ENCODE measurements at places on chromosomes 16 and 17.

GRCh38 chr17:61349350-61349749 is 50.3 kb upstream of the TBX2 start:
- DNase-seq, result no peak

DNA sequence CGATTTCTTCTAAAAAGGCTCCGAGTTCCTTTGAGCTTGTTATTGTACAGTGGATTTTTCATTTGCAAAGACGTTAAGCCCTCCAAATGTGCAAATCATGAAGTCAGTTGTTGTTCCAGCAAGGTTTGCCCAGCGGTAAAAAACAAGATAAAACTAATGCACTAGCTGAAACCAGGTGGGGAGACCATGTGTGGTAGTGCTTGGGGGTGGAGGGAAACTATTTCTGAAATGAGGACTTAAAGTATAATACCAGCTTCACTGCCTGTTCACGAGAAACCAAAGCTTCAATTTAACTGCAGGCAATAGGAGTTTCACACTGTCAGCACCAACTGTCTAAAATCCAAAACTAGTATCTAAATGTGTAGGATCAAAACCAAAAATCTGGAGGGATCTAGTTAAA is 22.3 kb downstream of the SMARCE1 start:
- no peak for DNase-seq

DNA sequence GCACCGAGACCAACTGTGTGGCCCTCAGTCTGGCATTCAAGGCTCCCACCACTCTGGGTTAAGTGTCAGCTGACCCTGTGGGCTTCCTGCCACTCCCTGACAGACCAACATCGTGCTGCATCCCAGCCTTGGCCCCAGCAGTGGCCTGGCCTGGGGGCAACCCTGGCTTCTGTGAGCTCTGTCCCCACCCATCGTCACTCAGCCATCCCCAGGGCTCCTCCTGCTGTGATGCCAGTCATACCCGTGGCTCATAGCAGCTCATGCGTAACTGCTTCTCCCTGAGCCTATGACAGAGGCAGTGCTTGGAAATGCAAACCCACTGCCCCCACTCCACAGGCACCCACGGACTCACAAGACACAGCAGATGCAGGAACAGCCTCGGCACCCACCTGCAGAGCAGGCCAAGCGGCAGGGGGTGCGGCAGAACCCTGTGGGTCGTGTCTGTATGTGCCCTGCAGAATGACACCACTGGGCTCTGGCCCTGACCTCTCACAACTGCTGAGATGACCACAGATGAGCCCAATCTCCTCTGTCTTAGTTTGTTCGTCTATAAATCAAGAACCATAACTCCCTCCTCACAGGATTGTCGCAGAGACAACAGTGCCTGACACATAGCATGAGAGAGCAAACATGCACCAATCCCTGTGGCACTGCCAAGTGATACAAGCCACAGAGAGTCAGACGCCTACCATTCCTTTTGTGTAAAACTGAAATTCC is 26.6 kb downstream of the PIEZO1 start:
- no peak for DNase-seq

GRCh38 chr17:62690168-62690897 is 62.9 kb downstream of the MRC2 start:
- DNase-seq, result no peak

DNA sequence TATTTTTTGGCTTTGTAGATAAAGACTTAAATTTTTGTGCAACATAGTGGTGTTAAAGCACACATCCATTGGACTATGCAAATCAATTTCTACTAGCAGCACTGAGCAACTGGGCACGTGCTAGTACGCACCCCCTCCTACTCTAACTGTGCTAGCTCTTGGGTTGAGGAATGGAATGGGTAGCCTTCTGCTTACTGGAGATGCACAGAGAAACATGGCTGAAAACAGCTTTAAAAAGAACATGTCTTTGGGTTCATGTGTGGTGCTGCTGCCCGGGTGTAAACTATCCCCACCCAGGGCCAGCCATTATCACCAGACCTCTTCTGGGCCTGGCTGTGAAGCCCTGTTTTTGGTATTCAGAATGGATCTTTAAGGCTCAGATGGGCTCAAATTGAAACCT is 7.3 kb downstream of the ESRP2 start:
- no peak for DNase-seq

- DNase-seq, result no peak
Observed at GRCh38 chr17:76438906-76439305, 14.0 kb downstream of the UBE2O start.

- no peak for DNase-seq
Observed at GRCh38 chr16:2426941-2427361, 2.3 kb upstream of the CCNF start.

DNA sequence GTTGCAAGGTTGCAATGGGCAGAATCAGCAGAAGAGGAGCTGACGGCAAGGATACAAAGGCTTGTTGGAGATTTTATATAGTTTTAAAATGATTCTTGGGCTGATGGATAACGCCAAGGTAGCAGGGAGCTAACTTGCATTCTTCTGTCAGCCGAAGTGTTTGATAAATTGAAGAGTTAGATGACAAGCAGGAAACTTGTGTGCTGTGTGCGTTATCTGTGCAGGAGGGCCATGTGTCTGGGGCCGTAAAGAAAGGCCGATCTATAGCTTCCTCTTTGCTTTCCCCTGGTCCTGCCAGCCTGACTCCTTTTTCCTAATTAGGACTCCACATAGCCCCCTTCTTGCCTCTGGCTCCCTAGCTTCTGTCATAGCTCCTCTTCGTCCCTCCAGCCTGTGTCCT is 6.7 kb upstream of the WWOX start:
- no peak for DNase-seq

GRCh38 chr16:14172200-14172809 is 101.2 kb downstream of the MRTFB start:
- DNase-seq, result no peak

DNA sequence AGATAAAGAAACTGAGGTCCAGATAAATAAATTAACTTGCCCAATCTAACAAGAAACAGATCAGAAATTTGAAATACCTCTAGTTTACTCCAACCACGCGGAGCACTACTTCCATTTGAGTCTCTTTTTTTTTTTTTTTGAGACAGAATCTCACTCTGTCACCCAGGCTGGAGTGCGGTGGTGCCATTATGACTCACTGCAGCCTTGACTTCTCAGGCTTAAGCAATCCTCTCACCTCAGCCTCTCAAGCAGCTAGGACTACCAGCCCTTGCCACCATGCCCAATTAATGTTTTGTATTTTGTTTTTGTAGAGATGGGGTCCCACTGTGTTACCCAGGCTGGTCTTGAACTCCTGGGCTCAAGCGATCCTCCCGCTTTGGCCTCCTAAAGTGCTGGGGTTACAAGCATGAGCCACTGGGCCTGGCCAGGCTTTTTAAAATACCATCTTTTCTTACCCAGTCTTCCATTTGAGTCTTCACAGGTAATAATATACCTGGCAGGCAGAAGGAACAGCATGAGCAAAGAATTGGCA is 3.3 kb upstream of the NACA2 start:
- DNase-seq, result no peak

DNA sequence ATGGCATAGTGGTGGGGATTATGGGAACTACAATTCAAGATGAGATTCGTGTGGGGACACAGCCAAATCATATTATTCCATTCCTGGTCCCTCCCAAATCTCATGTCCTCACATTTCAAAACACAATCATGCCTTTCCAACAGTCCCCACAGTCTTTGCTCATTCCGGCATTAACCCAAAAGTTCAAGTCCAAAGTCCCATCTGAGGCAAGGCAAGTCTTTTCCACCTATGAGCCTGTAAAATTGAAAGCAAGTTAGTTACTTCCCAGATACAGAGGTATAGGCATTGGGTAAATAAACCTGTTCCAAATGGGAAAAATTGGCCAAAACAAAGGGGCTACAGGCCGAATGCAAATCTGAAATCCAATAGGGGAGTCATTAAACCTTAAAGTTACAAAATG is 1063.2 kb downstream of the CDH11 start:
- no peak for DNase-seq

DNA sequence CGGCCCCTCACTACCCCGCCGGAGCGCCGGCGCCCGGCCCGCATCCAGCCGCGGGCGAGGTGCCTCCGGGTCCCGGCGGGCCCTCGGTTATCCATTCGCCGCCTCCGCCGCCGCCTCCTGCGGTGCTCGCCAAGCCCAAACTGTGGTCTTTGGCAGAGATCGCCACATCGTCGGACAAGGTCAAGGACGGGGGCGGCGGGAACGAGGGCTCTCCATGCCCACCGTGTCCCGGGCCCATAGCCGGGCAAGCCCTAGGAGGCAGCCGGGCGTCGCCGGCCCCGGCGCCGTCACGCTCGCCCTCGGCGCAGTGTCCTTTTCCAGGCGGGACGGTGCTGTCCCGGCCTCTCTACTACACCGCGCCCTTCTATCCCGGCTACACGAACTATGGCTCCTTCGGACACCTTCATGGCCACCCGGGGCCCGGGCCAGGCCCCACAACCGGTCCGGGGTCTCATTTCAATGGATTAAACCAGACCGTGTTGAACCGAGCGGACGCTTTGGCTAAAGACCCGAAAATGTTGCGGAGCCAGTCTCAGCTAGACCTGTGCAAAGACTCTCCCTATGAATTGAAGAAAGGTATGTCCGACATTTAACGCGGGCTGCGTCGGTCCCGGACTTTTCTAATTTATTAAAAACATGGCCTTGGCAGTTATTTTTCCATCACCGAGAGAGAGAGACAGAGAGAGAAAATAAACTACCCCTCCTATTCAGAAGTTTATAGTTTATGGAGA is 2.8 kb downstream of the IRX5 start:
- no peak for DNase-seq

GRCh38 chr17:40487371-40488020 is 13.9 kb downstream of the TNS4 start:
- DNase-seq, result no peak

Measured in CD4-positive, alpha-beta T cell treated with Interleukin-1 beta for 1 hour (primary cell).